Aortic smooth muscle cell (primary cell): ENCODE measurements at places on chromosomes 7 and 10. TPM values are rescaled to one million over a fixed set of nuclear protein-coding genes. Genes with fewer than 3 reads are reported as not detected.

CH25H gene
- 0.12 and 0.40 TPM in 2 replicates for total RNA-seq

CNTNAP2 gene
- total RNA-seq, result not detected in 2 replicates

SORCS3 gene
- not detected in 2 replicates for total RNA-seq

MYL10 gene
- total RNA-seq, result not detected in 2 replicates

AKR1D1 gene
- not detected in 2 replicates for total RNA-seq

IRF5 gene
- total RNA-seq, result under 0.01 TPM in 1 of 2 replicates, not detected in the other

ZNF138 gene
- total RNA-seq, result 3.2 TPM in 2 replicates

FRAT1 gene
- total RNA-seq, result 1.7 and 2.1 TPM in 2 replicates

SYT15B gene
- not detected in 2 replicates for total RNA-seq

SH2D4B gene
- not detected in 2 replicates for total RNA-seq
